Gastrocnemius medialis (tissue), 4 donors: ENCODE measurements at places on chromosomes 6 and 20. TPM values are rescaled to one million over a fixed set of nuclear protein-coding genes. Genes with fewer than 3 reads are reported as not detected.

GRCh38 chr20:38108986-38109541 is 56.0 kb downstream of the TGM2 start:
- peak; percentile 87 for DNase-seq

GRCh38 chr20:16952965-16953364 is 204.8 kb downstream of the OTOR start:
- DNase-seq = no peak

- DNase-seq = no peak
Measured at GRCh38 chr6:144936764-144937163, 651.6 kb downstream of the UTRN start.

DNA sequence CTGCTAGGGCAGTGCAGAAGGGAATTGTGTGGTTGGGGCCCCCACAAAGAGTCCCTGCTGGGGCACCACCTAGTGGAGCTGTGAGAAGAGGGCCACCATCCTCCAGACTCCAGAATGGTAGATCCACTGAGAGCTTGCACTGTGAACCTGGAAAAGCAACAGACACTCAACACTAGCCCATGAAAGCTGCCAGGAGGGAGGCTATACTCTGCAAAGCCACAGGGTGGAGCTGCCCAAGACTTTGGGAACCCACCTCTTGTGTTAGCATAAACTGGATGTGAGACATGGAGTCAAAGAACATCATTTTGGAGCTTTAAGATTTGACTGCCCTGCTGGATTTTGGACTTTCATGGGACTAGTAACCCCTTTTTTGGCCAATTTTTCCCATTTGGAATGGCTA is 328.4 kb upstream of the KHDRBS2 start:
- no peak for DNase-seq

GRCh38 chr20:61373956-61374545 is 122.0 kb downstream of the CDH4 start:
- DNase-seq = no peak

DNA sequence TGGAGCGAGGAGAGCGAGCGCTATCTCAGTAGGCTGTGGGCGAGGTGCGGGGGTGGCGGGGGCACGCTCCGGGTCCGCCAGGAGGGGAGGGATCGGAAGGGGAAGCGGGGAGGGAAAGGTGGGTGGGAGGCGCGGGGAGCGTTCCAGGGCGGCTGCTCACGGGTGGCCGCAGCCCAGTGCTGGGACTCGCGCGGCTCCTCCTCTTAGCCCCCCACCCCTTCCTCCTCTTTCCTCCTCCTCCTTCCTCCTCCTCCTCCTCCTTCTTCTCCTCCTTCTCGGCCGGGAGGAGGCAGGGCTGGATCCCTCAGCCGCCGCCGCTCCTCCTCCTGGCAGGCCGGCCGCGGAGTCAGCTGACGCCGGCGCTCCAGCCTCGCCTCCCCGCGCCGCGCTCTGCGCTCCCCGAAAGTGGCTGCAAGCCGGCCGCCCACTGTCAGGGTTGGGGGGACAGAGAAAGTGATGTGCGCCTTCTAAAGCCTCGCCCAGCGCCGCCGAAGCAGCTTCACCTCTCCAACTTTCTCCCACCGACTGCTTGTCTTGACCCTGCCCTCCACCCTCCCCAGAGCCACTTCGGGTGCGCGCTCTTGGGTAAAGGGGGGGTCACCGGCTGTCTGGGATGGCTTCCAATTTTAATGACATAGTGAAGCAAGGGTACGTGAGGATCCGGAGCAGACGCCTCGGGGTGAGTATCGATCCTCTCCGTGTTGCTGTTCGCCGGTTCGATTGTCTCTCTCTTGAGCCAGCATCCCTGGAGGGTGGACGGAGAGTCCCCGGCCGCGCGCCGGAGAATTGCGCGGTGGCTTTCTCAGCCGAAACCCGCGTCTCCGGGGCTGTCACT is at the start of gene DOK5:
DOK5 (plus strand) TSS at position 260 of the 835 bp plus-strand sequence; CDS start at position 614, 354 bp downstream.
- peak; percentile 15 for DNase-seq

RIMS4 gene
- total RNA-seq = 0.41 TPM

TMEM170B gene
- total RNA-seq = 14.5 TPM

SLC4A11 gene
- 2.0 TPM for total RNA-seq
